ENCODE measurements at places on chromosomes 6 and 20.

DNA sequence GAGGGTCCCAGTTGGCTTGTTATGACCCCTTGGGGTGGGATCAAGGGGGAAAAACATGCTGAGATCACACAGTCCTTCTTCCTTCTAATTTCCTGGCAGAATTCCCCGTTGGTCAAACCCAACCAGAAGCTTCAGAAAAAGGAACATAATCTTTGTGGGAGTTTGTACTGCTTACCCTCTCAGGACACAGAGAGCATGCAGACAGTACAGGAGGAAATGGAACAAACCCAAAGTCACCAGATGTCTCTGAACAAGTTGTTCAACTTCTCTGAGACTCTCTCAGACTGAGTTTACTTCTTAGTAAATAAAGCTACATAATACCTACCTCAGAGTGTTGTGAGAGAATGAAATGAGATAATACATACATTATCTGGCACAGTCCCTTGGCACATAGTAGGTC lies 181.1 kb upstream of the TSHZ2 start:
- DNase-seq = no peak

DNA sequence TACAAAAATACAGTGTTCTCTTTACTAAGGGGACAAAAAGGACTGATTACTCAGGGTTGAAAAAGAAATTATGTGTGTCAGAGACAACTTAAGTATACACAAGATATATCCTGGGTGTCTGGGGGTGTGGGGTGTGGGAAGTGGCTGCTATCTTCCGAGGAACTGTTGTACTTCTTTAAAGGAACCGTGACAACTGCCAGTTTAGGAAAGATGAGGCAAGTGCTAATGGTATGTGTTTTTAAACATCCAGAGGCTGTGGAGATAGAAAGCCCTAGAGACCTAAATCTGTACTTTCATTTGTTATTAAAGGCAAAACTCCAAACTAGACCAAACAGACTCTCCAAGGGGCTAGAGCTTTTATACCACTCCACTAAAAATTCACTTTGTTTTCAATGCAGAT lies 95.6 kb downstream of the SNAP25 start:
- DNase-seq = no peak

DNA sequence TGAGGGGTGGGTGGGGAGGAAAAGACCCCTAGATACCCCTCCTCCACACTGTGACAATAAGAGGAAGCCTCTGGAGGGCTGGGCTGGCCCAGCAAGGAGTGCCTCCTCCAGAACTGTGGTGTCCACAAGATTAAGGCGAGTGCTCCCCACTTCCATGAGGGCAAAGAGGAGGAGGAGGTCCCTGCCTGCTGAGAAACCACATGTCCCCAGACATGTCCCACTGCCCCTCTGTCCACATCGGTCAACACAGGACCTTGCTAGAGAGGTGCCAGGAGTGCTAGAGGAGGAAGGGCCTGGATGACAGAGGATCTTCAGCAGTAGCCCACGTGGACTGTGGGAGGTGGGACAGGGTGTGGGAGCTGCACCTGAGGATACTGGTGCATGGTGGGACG lies 3.1 kb downstream of the RAET1G start:
- no peak for DNase-seq

GRCh38 chr20:56358070-56358469 lies 704 bp upstream of the FAM210B start:
- DNase-seq = no peak

- no peak for DNase-seq
These were observed 31.4 kb upstream of the GSTA5 start for GRCh38 chr6:52872031-52872430.

DNA sequence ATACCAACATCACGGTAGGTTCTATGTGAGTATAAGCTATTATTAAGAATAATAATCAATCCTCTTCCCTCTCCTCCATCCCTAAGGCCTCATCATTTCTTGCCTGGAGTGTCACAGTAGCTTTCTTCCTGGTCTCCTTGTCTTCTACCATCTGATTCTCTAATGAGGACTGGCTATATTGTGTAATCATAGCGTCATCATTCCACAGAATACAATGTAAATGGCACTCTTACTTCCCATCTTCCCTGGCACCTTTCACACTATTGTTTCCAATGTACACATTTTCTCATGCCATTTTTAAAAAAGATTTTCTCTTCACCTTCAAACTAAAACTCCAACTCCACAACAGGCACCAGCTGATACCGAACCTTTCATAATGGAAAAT lies 2.2 kb upstream of the BTN3A2 start:
- DNase-seq = no peak

GRCh38 chr20:61349447-61350165 lies 97.5 kb downstream of the CDH4 start:
- no peak for DNase-seq

- no peak for DNase-seq
These were observed 65.5 kb downstream of the PLCB4 start for GRCh38 chr20:9134346-9134745.

DNA sequence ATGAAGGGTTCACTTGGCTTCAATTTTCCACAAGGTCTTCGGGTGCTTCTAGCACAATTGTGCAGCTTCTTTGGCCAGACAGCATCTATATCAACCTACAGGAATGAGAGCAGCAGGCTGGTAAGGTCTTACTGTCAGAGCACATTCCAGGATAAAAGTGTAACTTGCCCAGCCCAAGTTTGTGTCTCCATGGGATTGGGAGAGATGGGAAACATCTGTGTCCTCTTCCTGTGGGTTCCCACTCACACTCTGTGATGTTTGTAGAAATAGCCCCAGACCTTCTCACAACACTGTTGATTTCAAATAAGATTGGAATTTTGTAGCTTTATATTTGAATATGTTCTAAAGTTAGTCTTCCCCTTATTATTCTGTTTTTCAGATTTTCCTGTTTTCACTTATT lies 83.4 kb upstream of the RGS17 start:
- DNase-seq = no peak

GRCh38 chr6:8006208-8006607 lies 58.0 kb downstream of the BLOC1S5 start:
- no peak for DNase-seq

Measured in activated gamma-delta T cell treated with anti-CD3 and anti-CD28 coated beads, Interleukin-2, amount 50 U/mL, for 16 hours (primary cell).